ENCODE measurements at places on chromosomes 11 and 22.

- no peak for DNase-seq
Observed at GRCh38 chr11:116330439-116331185, 442.2 kb downstream of the BUD13 start.

- DNase-seq = no peak
Observed at GRCh38 chr11:78857688-78858087, 283.0 kb upstream of the NARS2 start.

GRCh38 chr11:119483341-119483880 lies 60.4 kb upstream of the THY1 start:
- DNase-seq = no peak

GRCh38 chr11:94515398-94515797 lies 3.1 kb downstream of the C11orf97 start:
- DNase-seq = no peak

DNA sequence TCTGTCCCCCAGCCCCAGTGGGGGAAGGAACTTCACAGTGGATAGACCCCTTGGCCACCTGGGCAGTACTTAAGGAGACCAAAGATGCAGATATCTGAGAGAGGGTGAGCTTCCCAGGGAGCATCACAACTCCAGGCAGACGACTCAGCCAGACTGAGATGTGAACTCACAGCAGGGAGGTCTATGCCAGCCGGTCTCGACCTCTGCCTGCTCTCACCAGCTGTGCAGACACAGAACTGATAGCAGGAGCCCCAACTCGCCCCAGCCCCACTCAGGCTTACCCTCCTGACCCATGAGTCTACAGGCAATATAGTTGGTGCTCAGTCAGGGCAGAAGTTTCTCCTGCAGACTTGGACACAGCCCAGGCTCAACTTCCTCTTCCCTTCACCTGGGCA lies 29.7 kb upstream of the ACCSL start:
- DNase-seq = no peak

- no peak for DNase-seq
Observed at GRCh38 chr11:69089258-69089657, 40.5 kb downstream of the TPCN2 start.

DNA sequence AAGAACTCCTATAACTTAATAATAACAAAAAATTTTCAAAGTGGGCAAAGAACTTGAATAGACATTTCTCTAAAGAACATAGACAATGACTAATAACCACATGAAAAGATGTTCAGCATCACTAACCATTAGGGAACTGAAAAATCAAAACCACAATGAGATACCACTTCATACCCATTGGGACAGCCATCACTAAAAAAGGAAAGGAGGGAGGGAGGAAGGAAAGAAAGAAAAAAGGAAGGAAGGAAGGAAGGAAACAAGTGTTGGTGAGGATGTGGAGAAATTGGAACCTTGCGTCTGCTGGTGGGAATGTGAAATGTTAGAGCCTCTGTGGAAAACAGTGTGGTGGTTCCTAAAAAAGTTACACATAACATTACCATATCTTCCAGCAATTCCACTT lies 55.8 kb downstream of the MS4A13 start:
- no peak for DNase-seq

- DNase-seq = no peak
Observed at GRCh38 chr22:49357661-49358440, 469.8 kb downstream of the BRD1 start.

- DNase-seq = no peak
Observed at GRCh38 chr11:92826136-92826535, 143.3 kb upstream of the MTNR1B start.

DNA sequence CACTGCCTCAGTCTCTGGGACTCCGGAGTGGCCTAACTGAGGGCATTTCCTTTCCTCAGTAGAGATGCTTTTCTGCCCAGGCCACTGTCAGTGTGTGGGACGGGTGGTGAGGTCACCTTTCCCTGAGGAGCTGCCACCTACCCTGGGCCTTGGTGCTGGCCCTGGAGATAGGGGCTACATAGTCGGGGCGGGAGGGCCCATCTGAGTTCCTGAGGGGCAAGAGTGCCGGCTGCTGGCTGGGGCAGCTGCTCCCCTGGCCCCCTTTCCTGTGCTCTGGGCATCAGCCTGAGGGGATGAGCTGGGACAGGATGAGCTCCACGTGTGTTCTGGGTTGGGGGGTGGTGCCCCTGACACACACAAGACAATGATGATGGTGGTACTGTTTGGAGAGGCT lies 5.4 kb downstream of the KCNC1 start:
- DNase-seq = no peak

GRCh38 chr11:9689721-9690120 lies 25.8 kb downstream of the SWAP70 start:
- no peak for DNase-seq

DNA sequence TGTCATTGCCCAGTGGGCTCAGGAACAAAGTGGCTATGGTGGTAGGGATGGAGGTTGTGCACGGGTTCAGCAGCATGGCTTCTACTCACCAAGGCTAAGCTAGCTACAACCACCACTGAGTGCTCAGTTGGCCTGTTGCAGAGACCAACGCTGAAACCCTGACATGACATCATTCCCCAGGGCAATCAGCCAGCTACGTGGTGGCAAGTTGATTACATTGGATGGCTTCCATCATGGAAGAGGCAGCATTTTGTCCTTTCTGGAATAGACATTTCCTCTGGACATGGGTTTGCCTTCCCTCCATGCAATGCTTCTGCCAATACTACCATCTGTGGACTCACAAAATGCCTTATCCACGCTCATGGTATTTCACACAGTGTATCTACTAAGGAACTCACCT lies 634.3 kb downstream of the OPCML start:
- DNase-seq = no peak

DNA sequence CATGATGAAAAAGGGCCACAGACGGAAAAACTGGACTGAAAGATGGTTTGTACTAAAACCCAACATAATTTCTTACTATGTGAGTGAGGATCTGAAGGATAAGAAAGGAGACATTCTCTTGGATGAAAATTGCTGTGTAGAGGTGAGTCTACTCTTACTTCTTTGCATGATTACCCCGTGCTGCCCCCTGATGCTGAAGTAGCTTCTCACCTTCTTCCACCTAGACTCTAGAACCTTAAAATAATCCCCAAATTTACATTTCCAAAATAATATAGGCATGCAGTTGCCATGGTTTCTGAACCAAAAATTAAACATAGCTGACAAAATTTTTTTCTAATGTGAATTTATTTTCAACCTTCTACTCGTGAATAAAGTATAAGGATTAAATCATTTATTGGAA lies 64.2 kb downstream of the SWAP70 start:
- no peak for DNase-seq

- DNase-seq = no peak
Observed at GRCh38 chr11:129090056-129090455, 102.1 kb downstream of the ARHGAP32 start.

GRCh38 chr11:3077189-3077836 lies 20.1 kb upstream of the CARS1 start:
- no peak for DNase-seq

DNA sequence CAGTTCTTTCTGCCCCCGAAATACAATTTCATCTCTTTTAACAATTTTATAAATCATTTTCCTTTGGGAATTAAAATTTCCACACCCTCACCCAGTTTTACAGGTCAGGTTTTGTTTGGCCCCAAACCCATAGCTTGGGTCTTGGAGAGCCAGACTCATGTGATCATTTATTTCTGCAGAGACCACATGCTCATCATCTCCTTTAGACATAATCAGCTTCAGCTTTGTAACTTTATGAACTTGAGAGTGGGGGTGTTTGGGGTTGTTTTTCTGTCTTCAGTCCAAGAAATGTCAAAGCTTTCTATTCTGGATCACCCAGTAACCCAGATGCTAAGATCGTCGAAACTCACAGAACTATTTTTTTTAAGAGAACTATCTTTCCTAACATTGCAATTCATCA lies 70.9 kb downstream of the DBX1 start:
- DNase-seq = no peak

DNA sequence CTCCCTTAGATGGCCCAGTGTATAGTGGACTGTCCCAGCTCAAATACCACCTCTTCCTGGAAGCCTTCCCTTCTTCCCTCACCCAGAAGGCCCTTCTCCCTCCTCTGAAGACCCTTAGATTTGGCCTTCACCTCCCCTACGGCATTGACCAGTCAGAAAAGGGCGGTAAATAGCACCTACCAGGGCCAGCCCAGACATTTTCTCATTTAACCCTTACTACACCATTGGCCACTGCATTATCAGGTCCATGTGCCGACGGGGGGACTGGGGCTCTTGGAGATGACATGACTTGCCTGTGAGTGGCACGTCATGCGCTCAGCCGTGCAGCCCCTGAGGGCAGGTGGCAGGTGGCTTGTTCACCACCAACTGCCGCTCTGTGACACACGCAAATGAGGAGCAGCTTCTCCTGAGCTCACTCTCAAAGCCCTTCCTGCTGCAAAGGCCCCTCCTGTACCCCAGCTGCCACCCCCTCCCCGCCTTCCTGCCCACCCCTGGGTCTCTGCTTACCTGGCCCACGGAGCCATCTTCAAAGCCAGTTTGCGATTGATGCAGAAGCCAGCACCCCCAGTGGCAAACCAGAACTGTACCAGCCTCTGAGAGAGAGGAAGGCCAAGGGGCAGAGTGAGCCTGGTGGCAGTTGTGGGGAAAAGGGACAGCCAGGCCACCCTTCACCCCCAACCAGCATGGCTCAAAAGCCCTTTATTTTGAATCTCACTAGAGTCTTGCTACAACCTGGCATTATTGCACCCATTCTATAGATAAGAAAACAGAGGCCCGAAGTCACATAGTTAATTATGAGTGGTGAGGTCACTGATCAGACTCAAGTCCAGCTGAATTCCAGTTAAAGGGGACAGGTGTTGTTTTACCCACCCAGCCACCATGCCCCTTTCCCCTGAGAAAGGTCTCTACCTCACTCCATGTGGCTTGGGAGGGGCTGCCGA lies 9.5 kb downstream of the MFNG start:
- DNase-seq = no peak

GRCh38 chr11:32580967-32581366 lies 2.7 kb upstream of the EIF3M start:
- DNase-seq = no peak

- no peak for DNase-seq
Observed at GRCh38 chr11:130454491-130455252, 6.2 kb downstream of the ADAMTS15 start.

DNA sequence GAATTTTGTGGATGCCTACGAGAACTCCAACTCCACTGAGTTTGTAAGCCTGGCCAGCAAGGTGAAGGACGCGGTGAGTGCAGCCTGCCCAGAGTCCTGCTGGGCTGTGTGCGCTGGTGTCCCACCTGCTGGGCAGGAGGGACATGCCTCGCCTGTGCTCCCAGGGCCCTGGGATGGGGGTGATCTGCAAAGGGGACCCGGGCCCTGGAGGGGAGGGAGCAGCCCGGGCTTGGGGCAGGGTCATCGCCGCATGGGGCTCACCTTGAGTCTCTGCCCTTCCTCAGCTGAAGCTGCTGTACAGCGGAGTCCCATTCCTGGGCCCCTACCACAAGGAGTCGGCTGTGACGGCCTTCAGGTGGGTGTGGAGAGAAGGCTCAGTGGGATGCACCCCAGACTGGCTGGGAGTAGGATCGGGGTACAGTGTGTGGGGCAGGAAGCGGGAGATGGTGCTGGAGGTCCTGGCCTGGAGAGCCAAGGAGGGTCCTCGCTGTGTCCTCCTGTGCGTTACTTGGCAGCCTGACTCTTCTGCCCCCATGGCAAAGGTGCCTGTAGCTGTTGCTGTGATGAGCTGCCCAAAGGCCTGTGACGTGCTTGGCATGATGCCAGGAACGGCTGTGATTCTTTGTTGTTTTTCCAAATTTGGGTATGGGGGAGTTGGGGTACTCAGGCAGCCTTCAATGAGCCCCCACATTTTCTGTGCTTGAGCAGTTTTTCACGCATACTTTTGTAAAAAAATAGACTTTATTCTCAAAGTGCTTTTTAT lies 29.2 kb downstream of the ST14 start:
- no peak for DNase-seq

DNA sequence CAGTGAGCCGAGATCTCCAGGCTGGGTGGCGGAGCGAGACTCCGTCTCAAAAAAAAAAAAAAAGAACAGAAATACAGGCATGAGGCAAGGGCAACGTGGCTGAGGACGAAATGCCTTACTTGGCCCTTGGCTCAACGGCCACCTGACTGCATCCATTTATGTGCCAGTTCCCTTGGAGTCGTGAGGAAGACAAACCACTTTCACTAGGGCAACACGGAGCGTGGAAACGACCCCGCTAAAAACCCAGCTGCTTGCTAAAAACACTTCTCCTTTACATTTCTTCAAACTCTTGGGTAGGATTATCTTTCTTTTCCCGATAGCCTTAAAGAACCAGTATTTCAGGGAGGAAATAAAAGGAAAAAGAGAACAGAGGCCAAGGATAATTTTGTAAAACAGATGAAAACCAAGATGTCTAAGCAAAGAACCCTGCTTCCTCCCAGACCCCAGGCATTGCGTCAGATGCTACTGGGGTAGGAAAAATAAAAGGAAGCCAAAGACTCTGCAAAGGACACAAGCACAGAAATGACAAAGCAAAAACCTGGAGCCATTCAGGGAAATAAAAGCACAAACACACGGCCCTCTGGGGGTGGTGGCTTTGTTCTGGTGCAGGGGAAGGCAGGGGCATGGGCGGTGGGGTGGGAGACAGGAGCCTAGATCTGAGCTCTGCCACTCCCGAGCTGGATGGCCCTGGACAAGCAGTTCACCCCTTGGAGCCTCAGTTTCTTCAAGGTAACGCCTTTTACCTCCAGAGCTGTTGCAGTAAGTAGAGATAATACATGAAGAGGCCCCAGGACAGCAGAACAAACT lies 37.0 kb downstream of the PC start:
- DNase-seq = no peak

DNA sequence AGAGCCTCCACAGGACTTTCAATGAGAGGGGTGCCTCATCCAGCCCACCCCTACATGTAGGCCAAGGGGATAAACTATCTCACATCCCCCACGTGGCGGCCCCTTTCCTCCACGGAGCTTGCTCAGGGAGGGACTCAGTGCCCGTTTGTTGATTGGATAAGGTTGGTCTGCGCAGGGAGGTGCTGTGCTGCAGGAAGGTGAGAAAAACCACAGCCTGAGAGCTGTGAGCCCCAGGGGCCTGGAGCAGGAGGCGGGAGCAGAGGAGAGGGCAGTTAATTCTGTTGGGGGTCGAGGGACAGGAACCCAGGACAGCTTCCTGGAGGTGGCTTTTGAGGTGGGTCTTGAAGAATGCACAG lies 31.9 kb upstream of the ATXN10 start:
- DNase-seq = no peak

- DNase-seq = no peak
Observed at GRCh38 chr11:10116588-10116987, 177.4 kb downstream of the SBF2 start.

- no peak for DNase-seq
Observed at GRCh38 chr11:11531131-11531908, 90.5 kb downstream of the GALNT18 start.

- no peak for DNase-seq
Observed at GRCh38 chr11:69033431-69033830, 15.3 kb upstream of the TPCN2 start.

DNA sequence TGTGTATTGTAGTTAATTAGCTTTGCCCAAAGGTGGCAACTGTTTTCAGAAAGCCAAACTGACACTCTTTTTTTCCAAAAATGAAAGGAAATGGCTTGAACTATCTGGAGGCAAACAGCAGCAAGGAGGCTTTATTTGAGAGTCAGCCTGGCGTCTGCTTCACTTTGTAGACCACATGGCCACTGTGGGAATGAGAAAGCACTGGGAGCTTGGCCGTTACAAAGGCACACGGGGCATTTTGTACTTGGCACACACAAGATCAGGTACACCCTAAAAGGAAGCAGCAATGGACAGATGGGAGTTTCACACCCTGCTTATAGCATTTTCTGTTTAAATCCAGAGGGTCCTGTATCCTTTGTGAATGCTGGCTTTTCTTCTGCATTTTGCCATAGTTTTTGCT lies 126.3 kb downstream of the MPPED2 start:
- DNase-seq = no peak

GRCh38 chr22:43706151-43706550 lies 106.0 kb downstream of the EFCAB6 start:
- no peak for DNase-seq
